ENCODE measurements at places on chromosomes 12 and 14.

DNA sequence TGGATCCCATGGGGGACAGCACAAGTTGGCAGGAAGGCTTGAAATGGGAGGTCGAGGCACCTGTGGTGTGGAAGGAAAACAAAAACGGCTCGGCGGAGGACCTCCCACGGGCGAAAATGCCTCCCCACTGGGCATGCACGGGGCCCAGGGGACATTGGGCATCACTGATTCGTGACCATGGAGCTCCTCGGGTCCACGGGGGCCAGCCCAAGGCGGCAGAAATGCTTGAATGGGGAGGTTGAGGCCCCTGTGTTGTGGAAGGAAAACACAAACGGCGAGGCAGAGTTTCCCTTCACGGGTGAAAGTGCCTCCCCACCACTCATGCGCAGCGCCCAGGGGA lies 376.0 kb downstream of the ALG10 start:
- no peak for DNase-seq

- DNase-seq = no peak
These were observed 1.6 kb upstream of the HHIPL1 start for GRCh38 chr14:99643343-99643742.

- DNase-seq = no peak
These were observed 88.9 kb upstream of the BTG1 start for GRCh38 chr12:92234533-92234932.

DNA sequence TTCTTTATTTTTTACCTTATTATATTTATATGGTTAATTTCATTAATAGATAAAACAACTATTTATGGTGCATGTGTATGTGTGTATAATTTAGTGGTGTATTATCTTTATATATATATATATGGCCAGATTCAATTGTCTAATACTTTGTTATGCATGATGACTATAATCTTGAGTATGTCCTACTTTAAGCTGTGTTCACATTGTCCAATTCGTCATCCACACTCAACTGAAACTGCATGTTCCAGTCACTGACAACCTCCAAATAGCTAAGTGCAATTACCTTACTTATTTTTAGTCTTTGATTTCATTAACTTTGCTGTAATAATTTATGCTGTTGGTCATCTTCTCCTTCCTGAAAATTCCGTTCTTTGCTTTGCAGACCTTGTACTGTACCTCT lies 306.5 kb upstream of the TMTC1 start:
- DNase-seq = no peak

DNA sequence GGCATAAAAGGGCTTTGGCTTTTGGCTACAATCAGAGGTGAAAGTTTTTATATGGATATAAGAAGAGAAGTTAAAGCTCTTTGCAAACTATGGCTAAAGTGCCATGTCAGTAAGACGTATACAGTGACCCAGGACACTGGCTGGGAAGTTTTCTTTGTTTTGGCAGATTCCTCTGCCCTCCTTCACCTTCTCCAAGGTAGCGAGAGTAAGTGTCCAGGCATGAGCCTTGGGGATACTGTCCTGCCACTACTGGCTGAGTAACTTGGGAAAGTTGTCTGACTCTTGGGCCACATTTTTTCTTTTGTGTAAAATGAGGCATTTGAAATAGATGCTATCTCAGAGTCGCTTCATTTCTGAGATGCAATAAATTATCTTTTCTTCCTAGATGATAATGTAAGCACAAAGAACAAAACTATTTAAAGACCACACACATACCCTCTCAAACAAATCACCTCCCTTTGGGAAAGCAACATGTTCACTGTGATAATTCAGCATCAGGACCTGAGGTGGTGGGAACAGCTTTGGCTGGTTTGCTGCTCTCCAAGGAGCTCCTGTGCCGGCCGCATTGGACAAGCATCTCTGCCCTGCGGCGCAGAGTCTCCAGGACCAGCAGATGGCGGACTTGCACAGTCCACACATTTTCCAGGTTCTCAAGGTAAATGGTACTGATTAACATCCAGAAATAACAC lies 106.3 kb downstream of the PTCSC3 start:
- no peak for DNase-seq

- no peak for DNase-seq
These were observed 220.1 kb downstream of the SLC15A4 start for GRCh38 chr12:128603573-128604115.

- no peak for DNase-seq
These were observed 17.0 kb downstream of the SLC4A8 start for GRCh38 chr12:51441583-51441982.

DNA sequence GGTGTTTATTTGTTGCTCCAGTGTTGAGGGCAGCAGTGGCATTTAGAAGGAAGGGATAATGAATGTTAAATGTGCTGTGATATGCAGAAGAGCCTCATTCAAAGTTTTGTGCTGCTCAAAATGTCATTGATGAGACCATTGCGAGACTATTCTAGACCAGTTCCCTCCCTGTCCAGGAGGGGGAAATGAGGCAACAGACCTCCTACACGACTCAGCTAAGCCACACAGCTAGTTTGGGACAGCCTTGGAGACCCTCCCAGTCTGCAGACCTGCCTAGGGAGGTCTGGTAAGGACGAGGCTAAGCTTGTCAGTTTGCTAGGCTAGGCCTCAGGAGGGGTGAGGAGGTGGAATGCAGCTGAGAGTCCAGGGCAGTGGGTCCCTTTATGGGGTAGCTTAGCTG lies 116.0 kb downstream of the NRXN3 start:
- DNase-seq = no peak

DNA sequence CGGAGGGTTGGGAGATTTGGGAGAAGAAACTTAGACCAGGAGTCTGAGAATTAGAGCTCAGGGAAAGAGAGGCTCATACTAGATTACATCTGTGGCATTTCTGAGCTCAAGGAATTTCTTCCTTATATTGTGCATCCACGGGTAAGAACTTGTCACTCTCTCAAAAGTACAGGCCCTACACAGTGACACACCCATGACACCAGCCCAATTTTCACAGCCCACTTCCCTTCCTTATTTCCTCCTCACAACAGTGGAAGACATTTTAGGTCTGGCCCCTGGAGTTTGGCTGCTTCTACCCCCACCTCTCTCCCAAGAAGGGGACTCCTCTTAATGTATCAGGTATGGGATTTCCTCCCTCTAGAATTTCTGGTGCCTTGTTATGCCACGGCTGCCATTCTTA lies 9.2 kb upstream of the ZNF385A start:
- DNase-seq = no peak

DNA sequence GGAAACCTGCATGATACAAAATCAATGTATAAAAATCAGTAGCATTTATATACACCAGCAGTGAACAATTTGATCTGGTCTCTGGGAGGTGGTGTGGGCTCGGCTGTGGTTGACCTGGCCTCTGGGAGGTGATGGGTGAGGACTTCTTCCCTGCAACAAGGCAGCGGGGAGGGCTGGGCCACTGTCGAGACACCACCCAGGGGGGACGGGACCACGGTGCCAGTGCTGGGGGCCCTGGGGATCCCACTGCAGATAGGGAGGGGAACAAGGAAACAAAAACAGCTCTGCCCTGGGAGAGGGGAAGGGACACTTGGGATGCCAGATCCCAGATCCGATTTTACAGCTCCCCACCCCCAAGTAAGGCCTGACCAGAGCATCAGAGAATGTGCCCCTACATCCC lies 189.6 kb upstream of the SFSWAP start:
- DNase-seq = no peak

DNA sequence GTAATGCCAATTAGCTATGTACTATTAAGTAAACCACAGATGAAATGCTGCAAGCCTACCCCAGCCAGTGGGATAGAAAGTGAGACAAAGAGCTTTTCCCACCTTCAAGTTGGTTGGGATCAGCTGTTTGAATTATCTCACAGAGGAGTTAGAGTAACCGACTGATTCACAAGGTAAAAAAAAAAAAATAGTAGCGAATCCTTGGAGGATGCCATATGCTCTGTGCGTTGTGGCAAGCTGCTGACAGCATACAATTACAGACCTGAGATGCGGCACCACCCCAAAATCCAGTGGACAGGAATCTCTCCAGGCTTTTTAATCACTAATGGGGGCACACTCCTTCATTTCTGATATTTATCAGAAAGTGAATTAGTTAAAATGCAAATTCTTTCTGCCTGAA lies 157.0 kb upstream of the RMST start:
- no peak for DNase-seq

DNA sequence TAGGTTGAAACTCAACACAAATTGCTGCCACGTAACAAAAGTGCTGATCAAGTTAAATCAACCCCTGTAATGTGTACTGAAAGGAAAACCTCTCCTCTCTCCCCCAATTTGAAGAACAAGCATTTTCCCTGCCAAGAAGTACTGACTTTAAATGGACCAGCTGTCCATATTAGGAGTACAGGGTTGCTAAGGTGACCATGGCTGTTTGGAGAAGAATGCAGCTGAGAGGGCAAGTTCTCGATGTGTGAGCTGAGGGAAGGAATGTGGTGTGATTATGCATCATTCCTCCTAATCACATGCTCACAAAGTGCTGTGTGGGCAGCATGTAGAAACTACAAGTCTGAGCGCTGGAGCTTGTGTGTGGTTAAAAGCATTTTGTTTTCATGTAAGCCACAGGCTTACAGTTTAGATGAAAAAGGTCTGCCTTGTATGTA lies 50.9 kb upstream of the CCT2 start:
- no peak for DNase-seq

- DNase-seq = no peak
These were observed 119.8 kb downstream of the SLC38A1 start for GRCh38 chr12:46149079-46149464.

GRCh38 chr12:93358058-93358457 lies 19.7 kb upstream of the NUDT4 start:
- DNase-seq = no peak
